Activated T-helper 1 cell treated with Interleukin-2 at 50 U/mL for 16 hours (primary cell): ENCODE measurements at places on chromosomes 3 and 15.

- DNase-seq: no peak
Observed at GRCh38 chr3:106281221-106281620, 412.4 kb upstream of the CBLB start.

GRCh38 chr15:78909791-78910228, 35.0 kb downstream of the CTSH start:
- no peak for DNase-seq

- DNase-seq: no peak
Observed at GRCh38 chr15:31272558-31273257, 53.9 kb upstream of the KLF13 start.

DNA sequence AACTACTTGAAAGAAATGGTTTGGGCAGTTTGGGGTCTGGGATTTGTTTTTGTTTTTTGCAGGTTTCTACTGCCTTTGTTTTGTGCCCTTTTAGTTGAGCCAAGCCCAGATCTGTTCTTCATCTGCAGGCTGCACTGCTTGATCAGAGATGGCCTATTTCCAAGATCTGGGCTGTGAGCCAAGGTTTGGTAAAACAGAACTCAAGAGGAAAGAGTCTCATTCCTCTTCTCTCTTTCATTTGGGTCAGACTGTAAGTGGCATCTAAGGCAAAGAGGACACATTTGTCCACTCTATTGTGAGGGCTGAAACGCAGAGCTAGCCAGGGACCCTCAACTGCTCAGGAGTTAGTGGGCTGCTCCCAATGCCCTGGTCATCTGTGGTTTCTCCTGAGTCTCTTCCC, 104.4 kb upstream of the UBE3A start:
- DNase-seq: no peak

DNA sequence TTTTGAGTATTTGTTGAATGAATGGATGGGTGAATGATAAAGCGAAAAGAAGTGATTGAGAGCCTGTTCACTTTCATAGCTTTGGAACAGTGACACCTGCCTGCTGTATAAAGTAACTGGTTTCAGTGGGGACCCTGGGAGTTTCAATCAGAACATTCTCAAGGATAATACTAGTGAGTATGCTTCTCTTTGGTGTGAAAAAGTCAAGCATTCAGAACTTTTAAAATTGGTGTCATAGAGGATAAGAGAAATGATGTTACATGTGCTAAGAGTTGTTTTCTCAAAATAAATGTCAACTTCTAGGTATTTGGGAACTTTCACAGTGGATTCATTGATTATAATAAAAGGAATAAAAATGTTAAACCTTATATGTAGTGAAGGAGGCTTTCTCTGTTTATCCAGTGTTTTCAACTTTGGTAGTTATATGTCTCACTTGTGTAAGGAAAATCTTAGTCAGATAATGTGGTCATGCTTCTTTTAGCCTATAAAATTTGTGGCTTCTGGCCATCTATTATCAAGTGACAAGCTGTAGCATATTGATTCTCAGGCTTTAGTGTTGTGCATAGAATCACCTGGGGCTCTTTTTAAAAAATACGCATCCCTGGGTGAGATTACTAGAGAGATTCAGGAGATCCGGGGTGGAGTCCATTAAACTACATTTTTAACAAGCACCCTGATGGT, 11.9 kb downstream of the LRCH3 start:
- DNase-seq: no peak
